Naive thymus-derived CD4-positive, alpha-beta T cell (primary cell): ENCODE measurements at places on chromosomes 1 and 21. TPM values are rescaled to one million over a fixed set of nuclear protein-coding genes. Genes with fewer than 3 reads are reported as not detected.

DNA sequence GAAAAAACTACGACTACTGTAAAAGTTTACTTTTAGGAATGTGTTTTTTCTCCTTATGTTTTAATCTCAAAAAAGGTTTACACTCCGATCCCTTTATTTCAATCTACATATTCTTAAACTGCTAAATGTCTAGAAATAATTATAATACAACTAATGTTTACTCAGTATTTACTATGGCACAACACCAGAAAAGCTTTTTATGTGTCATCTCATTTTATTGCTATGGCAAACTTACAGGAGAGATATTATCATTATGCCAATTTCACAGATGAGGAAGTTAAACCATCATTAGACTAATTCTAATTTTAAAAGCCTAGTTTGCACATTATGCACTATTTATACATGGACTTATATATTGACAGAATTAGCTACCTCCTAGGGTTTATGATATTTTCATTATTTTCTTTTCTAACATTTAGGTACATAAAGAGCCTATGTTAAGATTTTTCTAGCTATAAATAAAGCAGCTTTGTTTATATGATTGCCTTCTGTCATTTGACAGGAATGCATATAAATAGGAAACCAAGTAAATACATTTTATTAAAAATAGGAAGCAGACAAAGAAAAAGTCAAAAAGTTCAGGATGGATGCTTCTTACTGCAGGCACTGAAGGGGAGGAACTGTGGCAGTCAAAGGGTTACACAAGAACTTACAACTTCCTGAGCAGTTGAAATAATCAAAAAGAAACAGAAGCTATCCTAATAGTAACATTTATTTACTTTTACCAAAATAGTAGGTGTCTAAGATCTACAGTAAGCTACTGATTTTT is 442.4 kb downstream of the LTN1 start:
- no peak overlapping the region for H3K27ac ChIP-seq
- DNase-seq = no peak
- no peaks in the 10 kb centered on the region for H3K27me3 ChIP-seq
- no peak overlapping the region for H3K4me3 ChIP-seq
- H3K36me3 ChIP-seq = no peaks in the 10 kb centered on the region

GRCh38 chr1:218686761-218687160 is 341.6 kb downstream of the TGFB2 start:
- no peaks in the 10 kb centered on the region for H3K27me3 ChIP-seq
- no peaks in the 10 kb centered on the region for H3K4me1 ChIP-seq
- no peaks in the 10 kb centered on the region for H3K36me3 ChIP-seq
- no peak overlapping the region for H3K4me3 ChIP-seq

- H3K36me3 ChIP-seq = no peaks in the 10 kb centered on the region
- DNase-seq = no peak
- no peak overlapping the region for H3K27ac ChIP-seq
- H3K4me1 ChIP-seq = peaks cover 70% of the 10 kb centered on the region
- no peaks in the 10 kb centered on the region for H3K27me3 ChIP-seq
Measured at GRCh38 chr1:12436817-12437599, 181.0 kb downstream of the DHRS3 start.

The PRKAA2 gene
- total RNA-seq = not detected in 2 replicates

The PROX1 gene
- total RNA-seq = not detected in 2 replicates

- no peak overlapping the region for H3K27ac ChIP-seq
- no peak for DNase-seq
- no peaks in the 10 kb centered on the region for H3K27me3 ChIP-seq
- H3K4me3 ChIP-seq = no peak overlapping the region
- H3K4me1 ChIP-seq = no peaks in the 10 kb centered on the region
Measured at GRCh38 chr1:5611431-5611830, 380.8 kb downstream of the NPHP4 start.

The HDAC1 gene
- total RNA-seq = 111 TPM

The DENND2C gene
- 1.6 TPM for total RNA-seq

The C8B gene
- not detected for total RNA-seq

DNA sequence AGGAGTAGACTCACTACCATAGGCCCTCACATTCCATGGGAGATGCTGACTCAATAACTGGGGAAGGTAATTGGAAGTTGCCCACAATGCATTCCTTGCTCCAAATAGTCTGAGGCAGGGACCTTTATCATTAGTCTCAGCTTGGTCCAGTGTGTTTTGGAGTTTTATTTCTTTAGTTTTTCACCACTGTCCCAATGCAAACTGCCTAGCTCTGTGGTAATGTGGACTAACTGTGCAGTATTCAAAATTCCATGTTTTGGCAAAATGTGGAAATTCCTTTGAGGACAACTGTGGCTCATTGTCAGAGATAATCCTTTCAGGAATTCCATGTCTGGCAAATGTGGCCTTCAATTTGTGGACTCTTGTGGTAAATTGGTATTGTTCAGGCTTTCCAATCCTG is 78.1 kb upstream of the PAPPA2 start:
- H3K27ac ChIP-seq = no peak overlapping the region
- DNase-seq = no peak
- no peaks in the 10 kb centered on the region for H3K36me3 ChIP-seq
- no peak overlapping the region for H3K4me3 ChIP-seq
- H3K27me3 ChIP-seq = no peaks in the 10 kb centered on the region

- DNase-seq = no peak
- no peak overlapping the region for H3K4me3 ChIP-seq
Measured at GRCh38 chr1:36973056-36973455, 61.3 kb downstream of the GRIK3 start.

GRCh38 chr1:95206514-95206913 is 27.5 kb upstream of the RWDD3 start:
- H3K27ac ChIP-seq = no peak overlapping the region
- H3K4me1 ChIP-seq = no peaks in the 10 kb centered on the region
- no peaks in the 10 kb centered on the region for H3K36me3 ChIP-seq
- DNase-seq = no peak
- H3K27me3 ChIP-seq = no peaks in the 10 kb centered on the region

DNA sequence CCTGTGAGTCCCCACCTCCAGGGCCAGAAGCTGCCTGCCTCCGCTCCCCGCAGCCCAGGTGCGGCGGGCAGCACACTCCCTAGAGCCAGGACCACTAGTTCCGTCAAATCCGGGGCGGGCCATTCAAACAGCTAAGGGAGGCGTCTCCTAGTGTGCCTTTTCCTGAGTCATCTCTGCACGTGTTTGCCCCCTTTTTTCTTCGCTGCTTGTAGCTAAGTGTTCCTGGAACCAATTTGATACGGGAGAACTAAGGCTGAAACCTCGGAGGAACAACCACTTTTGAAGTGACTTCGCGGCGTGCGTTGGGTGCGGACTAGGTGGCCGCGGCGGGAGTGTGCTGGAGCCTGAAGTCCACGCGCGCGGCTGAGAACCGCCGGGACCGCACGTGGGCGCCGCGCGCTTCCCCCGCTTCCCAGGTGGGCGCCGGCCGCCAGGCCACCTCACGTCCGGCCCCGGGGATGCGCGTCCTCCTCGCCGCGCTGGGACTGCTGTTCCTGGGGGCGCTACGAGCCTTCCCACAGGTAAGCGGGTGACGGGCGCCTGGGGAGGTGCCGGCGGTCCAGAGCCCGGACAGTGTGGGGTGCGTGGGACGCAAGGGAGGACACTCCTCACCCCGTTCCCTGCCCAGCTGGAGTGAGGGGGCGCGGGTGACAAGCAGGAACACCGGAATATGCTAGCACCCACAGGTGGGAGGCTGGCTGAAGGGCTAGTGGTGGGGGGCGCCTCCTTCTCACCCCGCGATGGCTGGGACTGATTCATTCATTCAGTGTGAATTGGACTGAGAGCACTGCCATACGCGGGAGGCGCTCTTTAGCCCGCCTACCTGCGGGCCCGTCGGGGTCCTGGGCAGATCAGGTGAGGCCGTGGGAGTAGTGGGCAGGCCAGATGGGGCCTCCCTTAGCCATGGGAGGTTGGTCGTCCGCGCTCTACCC is at the start of gene TNFRSF8:
Gene TNFRSF8, plus strand, starts transcription at position 163 of the 932 bp plus-strand sequence. Its CDS starts 296 bp downstream, at position 459.
- no peak within 1 kb of the TSS for H3K27ac ChIP-seq
- H3K36me3 ChIP-seq = no peaks in the 10 kb centered on the region
- H3K4me3 ChIP-seq = peak within 1 kb of the TSS; percentile 33
- peaks cover 32% of the 10 kb centered on the region for H3K4me1 ChIP-seq
- peak; percentile 11 for DNase-seq
- peaks cover 7% of the 10 kb centered on the region for H3K27me3 ChIP-seq

DNA sequence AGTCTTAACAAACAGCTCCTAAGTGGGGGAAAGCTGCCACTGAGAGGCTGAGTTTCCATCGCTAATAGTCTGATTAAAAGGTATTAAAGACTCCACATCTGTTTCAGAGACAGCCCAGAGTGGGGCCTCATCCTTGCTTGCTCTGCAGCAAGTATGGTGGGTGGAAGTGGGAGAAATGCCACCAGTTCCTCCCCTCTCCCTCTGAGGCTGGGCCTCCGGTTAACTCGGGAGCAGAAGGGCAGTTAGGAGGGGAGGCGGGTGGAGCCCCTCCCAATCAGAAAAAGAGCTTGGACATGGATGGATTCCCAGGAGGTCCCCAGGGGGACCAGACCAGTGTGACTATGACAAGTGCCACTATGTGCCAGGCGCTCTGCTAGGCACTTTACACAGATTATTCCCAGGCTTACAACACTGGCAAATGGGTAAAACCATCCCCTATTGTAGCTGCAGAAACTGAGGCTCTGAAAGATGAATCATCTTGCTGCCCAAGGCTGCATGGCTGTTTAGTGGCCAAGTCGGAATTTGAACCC is 11.4 kb upstream of the ASCL5 start:
- H3K27ac ChIP-seq = no peak overlapping the region
- H3K4me1 ChIP-seq = no peaks in the 10 kb centered on the region
- DNase-seq = no peak
- H3K4me3 ChIP-seq = no peak overlapping the region
- H3K27me3 ChIP-seq = no peaks in the 10 kb centered on the region

The SSR2 gene
- 253 and 268 TPM in 2 replicates for total RNA-seq

DNA sequence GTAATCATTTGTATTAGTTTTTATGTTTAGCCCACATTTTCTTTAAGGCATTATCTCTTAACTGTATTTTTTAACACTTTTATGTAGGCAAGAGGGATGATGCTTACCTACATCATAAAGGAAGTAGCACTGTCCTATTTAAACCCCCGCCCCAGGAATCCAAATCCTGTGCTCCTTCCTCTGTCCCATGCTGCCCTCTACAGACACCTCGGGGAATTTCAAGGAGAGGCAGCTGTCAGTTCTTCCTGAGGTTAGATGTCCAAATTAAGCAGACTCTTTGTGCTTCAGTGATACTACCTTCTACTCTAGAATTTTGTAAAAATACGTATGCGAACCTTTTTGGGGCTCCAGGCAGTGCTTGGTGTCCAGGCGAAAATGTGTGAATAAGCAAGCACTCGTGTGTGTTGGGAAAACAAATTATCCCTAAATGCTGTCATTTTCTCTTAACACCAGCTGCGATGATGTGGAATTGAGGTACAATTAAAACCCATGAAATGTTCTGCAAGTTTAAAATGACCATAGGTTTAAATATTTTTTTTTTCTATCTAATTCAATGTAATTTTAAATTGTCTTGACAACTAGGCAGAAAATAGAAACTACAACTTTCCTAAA is 19.2 kb downstream of the CRCT1 start:
- H3K27me3 ChIP-seq = no peaks in the 10 kb centered on the region
- no peak overlapping the region for H3K4me3 ChIP-seq
- DNase-seq = no peak
- no peaks in the 10 kb centered on the region for H3K4me1 ChIP-seq

DNA sequence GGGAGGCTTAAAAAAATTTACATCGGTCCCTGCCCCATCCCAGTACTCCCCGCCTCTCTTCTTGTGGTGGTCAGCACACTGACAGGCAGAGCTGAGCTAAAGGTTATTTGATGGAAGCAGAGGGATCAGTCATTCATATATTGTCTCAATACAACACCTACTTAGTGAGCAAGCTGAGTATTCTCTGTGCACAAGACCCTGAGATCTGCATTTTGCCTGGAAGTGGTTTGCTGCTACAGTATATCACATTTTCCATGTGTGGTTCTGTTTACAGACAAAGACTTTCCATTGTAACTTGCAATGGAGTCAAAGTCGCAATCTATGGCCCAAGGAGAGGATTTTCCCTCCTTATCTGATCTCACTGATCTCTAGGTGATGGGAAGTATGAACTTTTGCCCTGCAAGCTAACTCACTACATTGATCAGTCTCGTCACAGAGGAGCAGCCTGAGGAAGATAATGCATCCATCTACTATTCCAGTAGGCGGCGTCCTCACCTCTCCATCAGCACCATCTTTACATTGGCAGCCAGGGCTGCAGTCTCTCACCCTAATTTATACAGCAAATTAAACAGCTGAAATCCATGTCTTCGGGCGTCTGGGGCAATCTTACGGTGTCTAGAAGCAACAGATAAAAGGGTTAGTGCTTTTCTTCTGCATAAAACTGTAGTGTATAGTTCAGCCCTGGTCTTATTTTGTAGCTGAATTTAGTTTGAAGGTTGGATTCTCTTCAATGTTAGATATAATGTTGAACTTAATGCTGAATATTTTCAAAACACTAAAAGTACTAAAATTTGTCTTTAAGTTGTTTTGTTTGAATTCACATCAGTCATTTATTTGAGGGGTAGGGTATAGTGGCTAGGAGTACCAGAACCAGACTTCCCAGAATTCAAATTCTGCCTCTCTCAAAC is 3.2 kb upstream of the TRAF5 start:
- H3K27ac ChIP-seq = no peak overlapping the region
- DNase-seq = no peak
- peaks cover 20% of the 10 kb centered on the region for H3K4me1 ChIP-seq
- no peaks in the 10 kb centered on the region for H3K36me3 ChIP-seq
- no peak overlapping the region for H3K4me3 ChIP-seq

DNA sequence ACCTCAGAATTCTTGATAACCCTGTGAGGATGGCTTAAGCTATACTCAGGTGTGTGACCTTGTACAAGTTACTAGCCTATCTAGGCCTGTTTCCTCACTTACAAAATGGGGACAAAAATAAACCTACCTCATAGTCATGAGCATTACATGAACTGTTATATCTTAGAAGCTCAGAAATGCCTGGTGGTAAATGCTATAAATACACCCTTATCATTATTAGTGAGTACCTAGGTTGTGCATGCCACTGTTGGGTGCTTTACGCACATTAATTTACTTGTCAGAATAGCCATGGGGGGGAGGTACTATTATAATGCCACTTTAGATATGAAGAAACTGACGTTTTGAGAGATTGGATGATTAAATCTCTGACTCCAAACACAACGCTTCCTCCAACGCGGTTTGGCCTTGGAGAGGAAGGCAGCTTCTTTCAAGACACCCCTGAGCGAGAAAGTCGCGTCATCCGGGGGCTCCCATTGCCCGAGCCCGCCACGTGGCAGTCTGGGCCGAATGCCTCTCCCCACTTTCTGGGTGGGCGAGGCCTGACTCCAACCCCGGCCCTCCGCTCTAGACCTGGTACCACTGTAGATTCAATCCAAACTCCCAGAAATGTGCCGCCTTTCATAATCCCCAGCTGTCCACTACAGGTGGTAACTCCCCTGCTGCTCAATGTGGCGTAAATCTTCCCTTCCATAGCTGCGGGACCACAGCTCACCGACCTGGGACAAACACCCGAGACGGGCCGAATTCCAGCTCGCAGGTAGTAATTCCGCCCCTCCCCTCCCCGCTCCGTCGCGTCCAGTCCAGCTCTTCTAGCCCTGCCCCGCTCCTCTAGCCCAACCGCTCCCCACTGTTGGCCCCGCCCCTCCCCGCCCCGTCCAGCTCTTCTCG is 771 bp upstream of the RAD54L start:
- no peaks in the 10 kb centered on the region for H3K27me3 ChIP-seq
- H3K4me3 ChIP-seq = peak overlapping the region; percentile 79
- peaks cover 8% of the 10 kb centered on the region for H3K4me1 ChIP-seq
- no peak for DNase-seq
- no peaks in the 10 kb centered on the region for H3K36me3 ChIP-seq
